ENCODE measurements at places on chromosomes 5 and 9.

- DNase-seq = no peak
These were observed 56.0 kb downstream of the HMCN2 start for GRCh38 chr9:130321539-130321938.

- no peak for DNase-seq
These were observed 305.4 kb upstream of the MSX2 start for GRCh38 chr5:174418809-174419539.

GRCh38 chr9:20378851-20379250, 243.4 kb downstream of the MLLT3 start:
- DNase-seq = no peak

- DNase-seq = no peak
These were observed 91.4 kb upstream of the FCN2 start for GRCh38 chr9:134789168-134789567.

DNA sequence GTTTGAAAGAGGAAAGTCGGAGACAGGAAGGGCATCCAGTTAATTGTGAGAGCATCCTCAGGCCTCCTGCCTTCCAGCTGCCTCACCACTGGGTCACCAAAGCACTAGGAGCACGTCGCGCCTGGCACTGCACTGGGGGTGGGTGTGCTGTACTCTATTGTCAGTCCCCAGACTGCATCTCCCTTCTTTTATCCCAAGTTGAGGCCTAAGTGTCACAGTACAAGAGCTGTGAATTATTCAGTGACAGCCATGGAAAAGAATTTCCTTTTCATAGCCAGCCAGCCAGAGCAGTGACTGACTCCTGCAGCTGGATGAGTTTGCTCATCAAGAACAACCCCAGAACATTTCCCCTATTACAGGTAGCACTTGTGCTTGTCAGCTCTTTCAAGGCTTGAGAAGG, 16.3 kb downstream of the CLTA start:
- no peak for DNase-seq

GRCh38 chr9:297104-297972, 82.7 kb downstream of the DOCK8 start:
- DNase-seq = no peak

- no peak for DNase-seq
These were observed 10.1 kb upstream of the RBM27 start for GRCh38 chr5:146193285-146193684.

GRCh38 chr5:142530904-142531303, 155.0 kb downstream of the FGF1 start:
- no peak for DNase-seq

- DNase-seq = no peak
These were observed 34.6 kb downstream of the OTULIN start for GRCh38 chr5:14699159-14699558.

GRCh38 chr5:52199833-52200232, 587.9 kb upstream of the ITGA1 start:
- DNase-seq = no peak

GRCh38 chr9:112084334-112084733, 90.8 kb downstream of the SUSD1 start:
- no peak for DNase-seq

GRCh38 chr9:98455256-98456155, 200.1 kb upstream of the TBC1D2 start:
- DNase-seq = no peak

- DNase-seq = no peak
These were observed 113.6 kb downstream of the EFNA5 start for GRCh38 chr5:107557051-107557658.

DNA sequence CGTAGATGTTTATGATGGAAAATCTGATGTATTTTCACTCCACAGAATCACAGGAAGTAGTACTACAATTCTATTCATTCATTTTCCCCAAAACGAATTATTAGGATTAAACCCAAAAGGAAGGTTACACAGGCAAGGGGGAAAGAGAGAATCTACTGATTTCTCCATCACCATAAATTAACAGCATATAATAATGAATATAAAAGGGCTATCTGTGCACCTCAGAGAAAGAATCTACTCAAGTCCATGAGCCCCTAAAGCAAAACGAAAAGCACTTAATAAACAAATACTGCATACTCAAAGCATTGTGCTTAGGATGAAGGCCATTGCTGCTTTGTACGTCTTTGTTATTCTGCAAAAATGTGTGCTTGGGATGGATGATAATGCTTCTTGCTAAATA, 740.5 kb upstream of the SEMA6A start:
- DNase-seq = no peak

- no peak for DNase-seq
These were observed 21.9 kb upstream of the AUH start for GRCh38 chr9:91383577-91383976.

DNA sequence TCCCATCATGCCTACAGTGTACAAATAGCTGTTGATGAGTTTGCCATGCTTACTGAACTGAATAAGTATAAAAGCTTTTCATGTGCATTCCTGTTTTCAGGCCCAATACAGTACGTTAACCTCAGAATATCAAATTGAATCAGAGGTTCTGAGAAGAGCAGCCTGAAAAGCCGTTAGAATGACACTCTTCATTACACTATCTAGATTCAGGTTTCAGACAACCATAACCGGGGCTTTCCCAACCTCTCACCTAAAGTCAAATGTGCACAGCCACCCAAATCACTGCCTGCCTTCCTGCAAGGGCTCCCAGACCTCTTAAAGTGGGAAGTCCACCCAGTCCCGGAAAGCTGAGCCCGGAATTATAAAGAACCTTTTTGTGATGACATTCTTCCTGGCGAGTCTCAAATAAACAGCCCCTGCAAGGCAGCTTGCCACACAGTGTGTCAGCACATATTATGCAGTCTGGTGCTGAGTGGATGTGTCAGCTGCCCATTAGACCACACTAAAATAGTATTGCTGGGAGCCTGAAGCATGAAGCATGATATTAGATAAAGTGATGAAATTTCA, 245.8 kb downstream of the TLE4 start:
- no peak for DNase-seq

DNA sequence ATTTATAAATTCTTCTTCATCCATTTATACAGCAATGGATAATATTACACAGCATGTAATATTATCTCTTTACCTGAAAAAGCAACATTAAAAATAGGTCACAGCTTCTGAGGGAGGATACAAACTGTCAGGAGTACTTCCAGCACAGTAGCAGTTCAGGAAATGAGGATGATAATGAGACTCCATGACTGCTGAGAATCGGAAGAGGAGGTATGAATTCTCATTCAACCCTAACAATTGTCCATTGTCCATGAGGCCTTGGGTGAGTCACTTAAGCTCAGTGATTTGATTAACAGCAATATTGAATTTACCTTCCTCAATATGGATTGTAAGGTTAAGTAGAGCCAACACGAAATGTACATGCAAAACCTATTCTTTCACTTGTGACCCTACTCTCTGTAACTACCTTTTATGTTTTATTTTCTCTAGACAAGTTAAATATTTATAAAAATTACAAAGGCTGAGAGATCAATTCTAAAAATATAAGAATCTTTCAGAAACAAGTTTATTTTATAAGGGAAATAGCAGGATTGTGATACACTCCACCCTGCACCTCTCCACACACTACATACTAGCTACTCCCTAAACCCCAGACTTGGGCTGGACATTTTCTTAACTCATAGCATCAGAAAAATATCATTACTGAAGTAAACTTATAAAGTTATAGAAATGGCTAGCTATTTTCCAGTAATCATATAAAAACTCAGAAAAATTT, 159.1 kb upstream of the ACOT12 start:
- DNase-seq = no peak

DNA sequence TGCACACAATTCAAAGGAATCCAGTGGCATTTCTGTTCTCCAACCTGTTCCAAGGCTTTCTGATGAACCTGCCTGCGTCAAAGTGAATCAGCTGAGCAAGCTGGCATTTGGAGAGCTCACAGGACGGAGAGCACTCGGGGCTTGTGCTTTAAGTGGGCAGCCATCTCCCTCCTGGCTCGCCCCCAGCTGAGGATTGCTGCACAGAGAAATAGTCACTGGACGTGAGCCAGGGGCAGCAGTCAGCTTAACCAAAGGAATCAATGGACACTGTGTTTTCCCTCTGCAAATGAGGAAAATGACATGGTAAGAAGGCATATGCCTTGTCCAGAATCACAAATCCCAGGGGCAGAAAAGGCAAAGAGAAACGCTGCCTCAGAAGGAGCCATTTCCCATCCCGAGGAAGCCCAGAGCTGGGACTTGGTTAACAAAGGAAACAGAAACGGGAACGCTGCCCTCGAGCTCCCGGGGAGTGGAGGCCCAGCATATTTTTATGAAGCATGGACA, 299.4 kb downstream of the ZSWIM6 start:
- DNase-seq = no peak

DNA sequence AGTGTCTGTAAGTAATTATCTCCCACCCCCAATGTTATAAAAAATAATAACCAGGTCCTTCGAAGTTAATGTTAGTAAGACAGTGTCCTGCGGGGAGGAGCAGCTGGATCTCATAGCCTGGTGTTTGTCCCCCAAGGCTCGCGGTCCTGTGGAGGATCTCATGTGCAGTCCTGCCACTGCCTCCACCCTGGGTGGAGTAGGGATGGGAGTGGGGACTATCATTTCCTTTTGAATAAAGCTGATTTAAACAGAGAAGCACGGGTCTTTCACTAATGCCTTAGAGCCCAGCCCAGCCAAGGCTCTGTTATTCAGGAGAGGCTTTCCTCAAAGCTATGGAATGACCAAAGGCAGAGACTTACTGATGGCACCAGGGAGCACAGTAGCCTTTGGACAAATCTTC, 40.2 kb downstream of the SUB1 start:
- no peak for DNase-seq

DNA sequence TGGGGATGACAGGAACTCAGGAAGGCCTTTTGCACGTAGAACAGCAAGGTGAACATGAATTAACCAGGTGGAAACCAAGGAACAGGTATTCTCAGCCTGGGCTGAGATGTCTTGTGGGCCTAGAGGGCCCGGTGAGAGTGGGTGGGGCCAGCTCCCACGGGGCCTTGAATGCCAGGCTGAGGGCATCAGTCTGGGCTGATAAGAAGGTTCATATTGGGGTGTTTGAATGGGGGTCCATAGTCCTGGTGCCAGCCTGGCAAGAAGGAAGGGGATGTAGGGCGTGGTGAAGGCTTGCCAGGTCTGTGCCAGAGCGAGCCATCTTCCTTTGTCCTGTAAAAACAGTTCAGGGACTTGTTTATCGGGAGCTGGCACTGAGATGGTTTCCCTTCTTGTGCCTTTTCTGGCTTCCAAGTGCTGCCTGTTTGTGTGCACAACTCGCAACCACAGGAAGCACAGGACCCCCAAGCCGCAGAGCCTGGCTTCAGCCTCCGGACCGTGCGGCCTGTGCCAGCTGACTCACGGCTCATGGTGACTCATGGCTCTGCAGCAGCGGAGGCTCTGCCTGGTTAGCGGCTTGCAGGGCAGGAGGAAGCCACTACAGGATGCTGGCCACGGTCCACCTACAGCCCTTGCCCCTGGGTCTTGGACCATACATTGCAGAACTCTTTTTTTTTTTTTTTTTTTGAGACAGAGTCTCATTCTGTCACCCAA, 2.4 kb downstream of the CARD19 start:
- DNase-seq = peak; percentile 41

- no peak for DNase-seq
These were observed 175.0 kb upstream of the RFX3 start for GRCh38 chr9:3700772-3701171.

DNA sequence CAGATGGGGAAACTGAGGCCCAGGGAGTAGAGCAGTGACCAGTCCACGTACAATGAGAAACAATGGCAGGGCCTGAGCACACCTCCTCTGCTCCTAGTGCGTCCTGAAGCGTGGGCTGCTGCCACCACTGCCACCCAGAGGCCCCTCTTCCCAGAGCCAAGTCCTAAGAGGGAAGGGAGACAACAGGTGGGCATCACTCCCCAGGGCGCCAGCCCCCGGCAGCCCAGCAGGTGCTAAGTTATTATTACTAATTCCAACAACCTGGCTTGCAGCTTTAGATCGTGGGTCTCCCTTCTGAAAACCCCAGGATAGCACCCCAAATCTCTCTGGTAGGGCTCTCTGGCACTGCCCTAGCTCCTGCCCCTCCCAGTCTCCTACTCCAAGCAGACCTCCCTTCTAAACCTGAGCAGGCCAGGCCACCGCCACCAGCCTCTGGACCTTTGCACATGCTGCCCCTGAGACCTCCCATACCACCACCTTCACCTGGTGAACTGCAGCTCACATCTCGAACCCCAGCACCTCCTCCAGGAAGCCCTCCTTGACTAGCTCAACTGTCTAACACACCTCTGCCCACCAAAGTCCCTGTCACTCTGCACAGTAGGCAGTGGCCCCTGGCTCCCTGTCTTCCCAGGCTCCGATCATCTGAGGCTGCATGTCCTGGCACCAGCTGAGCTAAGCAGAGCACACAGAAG, 65.8 kb downstream of the VAV2 start:
- no peak for DNase-seq

DNA sequence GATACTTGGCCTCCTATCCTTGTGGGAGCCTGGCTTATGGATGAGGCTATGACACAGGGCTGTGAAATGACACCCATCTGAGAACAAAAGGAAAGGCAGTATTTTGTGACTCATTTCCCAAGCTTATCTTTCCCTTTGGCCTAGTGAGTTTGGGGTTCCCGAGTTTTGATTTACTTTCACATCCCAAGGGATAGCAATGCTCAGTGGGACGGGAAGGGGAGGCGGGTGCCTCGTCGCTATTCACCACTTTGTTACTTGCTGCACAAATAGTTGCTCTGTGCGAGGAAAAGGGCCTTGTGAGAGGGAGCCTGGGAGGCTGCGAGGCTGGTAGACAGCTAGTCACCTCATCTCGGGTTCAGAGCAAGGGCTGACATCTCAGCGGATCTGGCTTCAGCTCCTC, 59.1 kb upstream of the ENTREP1 start:
- no peak for DNase-seq

DNA sequence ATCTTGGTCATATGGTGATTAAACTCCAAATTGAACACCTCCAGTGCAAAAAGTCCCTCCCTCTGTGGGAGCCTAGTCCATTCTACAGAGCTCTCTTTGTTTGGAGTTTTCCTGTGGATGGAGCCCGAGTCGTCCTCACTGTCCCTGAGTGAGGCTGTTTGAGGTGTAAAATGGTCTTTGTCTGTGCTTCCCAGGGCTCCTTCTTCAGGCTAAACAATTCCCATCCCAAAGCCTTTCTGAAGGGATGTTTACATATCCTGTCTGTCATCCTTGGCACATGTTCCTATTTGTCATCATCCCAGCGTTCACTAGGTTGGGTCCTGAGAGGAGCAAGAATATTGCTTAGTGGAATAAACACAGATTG, 68.9 kb downstream of the COL27A1 start:
- DNase-seq = no peak

- DNase-seq = no peak
These were observed 18.7 kb downstream of the ROPN1L start for GRCh38 chr5:10460252-10460906.

GRCh38 chr9:77817590-77818311, 169.6 kb upstream of the GNA14 start:
- DNase-seq = no peak

GRCh38 chr9:131310833-131311554, 21.5 kb downstream of the PLPP7 start:
- DNase-seq = peak; percentile 16

GRCh38 chr5:142981886-142982820, 212.0 kb downstream of the ARHGAP26 start:
- no peak for DNase-seq

All from stimulated activated CD4-positive, alpha-beta T cell treated with anti-CD3 and anti-CD28 coated beads, Interleukin-2, amount 100 ng/mL, for 4 hours (primary cell).